ENCODE measurements at places on chromosomes 5 and 9. TPM values are rescaled to one million over a fixed set of nuclear protein-coding genes. Genes with fewer than 3 reads are reported as not detected.

Gene SURF6
- 18.2 TPM for total RNA-seq

Gene SPATA6L
- total RNA-seq, result 0.65 TPM

Gene RELL2
- total RNA-seq, result 3.8 TPM

Gene ADRA1B
- total RNA-seq, result 0.32 TPM

Gene CAPSL
- 4.5 TPM for total RNA-seq

Gene IFNA21
- not detected for total RNA-seq

Gene LECT2
- not detected for total RNA-seq

Gene DOK3
- 0.25 TPM for total RNA-seq

Gene ADCY2
- total RNA-seq, result not detected

Gene PCDHGA12
- 10.9 TPM for total RNA-seq

Gene DIPK1B
- total RNA-seq, result not detected

Gene SPINK13
- not detected for total RNA-seq

Gene PAEP
- not detected for total RNA-seq

Gene TRAF1
- total RNA-seq, result 0.38 TPM

Gene PPP3R2
- not detected for total RNA-seq

Gene BTNL9
- not detected for total RNA-seq

Gene TMEM252
- not detected for total RNA-seq

Gene BHMT2
- total RNA-seq, result 4.4 TPM

Gene SOX30
- not detected for total RNA-seq

Gene PCDHGB3
- total RNA-seq, result 2.8 TPM

Gene CRAT
- total RNA-seq, result 55.4 TPM

Gene TYRP1
- not detected for total RNA-seq

Gene FOXD4L3
- total RNA-seq, result not detected

Gene DBN1
- 224 TPM for total RNA-seq

Gene ANAPC2
- total RNA-seq, result 24.0 TPM

Gene APBA1
- total RNA-seq, result 4.3 TPM
